Activated T-cell treated with anti-CD3 and anti-CD28 coated beads, Interleukin-2, amount 50 U/mL, for 24 hours (primary cell): ENCODE measurements at places on chromosomes 1 and 21.

- peak; percentile 80 for DNase-seq
Observed at GRCh38 chr1:24199291-24199900, 12.3 kb upstream of the IFNLR1 start.

DNA sequence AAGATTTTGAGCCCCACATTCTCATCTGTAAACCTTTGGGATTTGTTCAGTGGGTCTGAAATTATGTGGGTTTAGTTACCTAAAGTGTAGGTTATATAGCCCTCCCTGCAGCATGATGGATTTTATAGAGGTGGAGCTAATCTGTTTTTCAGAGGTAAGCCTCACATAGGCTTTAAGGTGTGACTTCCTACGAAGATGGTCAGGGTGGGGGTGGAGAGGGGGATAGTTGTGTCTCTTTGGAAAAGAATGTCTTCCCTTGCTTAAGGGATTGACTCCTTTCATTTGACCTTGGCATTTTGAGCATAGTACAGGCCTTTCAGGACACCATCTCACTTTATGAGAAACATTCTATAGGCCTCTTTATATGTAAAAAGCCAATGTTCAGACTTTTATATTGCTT is 3.4 kb downstream of the CACHD1 start:
- DNase-seq, result no peak

DNA sequence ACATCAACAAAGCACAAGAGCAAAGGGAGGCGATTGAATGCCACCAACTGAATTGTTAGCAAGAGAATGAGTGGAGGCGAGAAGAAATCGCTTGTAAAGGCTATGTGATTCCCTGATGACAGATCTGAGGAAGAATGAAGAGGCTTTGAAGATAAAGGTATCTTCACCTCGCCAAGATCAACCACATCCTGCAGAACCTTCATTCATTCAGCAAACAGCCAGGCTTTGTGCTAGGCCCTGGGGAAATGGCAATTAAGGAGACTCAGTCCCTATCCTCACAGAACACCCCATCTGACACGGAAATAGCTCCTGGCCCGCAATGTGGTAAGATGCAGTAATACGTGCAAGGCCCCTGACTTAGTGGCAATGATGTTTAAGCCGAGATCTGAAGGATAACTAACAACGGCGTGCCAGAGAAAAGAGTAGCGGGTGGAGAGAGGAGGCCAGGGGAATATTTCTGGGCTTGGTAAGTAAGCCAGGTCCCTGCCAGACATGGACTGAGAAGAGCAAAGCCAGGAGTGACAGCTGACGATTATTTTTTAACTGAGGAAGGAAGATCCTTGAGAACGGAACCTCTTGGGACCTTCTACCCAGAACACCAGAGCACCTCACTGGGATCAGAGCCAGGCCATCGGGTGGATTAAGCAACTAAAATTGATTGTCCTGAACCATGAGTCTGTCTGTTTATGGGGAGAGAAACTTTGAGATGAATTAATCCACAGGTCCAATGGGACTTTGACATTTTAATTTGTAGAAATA is 4.6 kb upstream of the VSIG8 start:
- no peak for DNase-seq

DNA sequence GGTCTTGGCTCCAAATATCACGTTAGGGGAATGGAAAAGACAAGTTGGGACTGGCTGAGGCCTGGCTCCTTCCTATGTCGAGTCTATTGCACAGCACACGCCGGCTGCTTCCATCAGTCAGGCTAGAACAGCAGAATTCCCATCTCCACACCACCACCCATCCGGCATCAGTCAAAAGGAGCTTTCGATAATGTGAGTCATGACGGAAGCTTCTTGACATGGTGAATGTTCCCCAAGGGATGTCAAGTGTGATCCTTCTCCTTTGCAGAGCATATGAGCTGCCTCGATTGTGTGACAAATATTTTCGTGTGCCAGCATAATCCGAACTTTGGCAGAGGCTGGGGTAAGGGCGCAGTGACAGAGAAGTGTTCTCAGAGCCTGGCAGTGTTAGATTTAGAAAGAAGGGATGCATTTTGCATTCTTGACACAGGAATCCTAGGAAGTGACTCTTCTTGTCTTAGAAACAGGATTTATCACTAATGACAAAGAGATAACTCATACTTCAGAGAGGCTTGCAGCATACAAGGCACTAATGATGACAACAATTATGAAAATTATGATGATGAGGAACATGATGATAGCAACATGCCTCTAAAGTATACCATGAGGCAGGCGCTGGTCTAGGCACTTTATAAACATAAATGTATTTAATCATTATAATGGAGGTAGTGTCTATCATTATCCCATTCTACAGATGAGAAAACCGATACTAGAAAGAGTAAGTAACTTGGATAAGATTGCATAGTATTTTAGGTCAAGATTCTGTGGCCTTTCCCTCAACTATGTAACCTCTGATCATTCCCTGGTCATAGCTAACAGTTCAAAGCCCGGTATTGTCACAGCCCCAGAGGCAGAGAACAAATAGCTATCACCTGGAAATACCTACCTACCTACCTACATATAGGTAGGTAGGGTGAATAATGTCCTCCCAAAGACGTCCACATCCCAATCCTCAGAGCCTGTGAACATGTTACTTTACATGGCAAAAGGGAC is 135.0 kb downstream of the KCNJ6 start:
- DNase-seq, result no peak

GRCh38 chr1:110113551-110113950 is 1.3 kb downstream of the UBL4B start:
- DNase-seq, result no peak

GRCh38 chr1:239237912-239238311 is 148.5 kb upstream of the CHRM3 start:
- DNase-seq, result no peak

DNA sequence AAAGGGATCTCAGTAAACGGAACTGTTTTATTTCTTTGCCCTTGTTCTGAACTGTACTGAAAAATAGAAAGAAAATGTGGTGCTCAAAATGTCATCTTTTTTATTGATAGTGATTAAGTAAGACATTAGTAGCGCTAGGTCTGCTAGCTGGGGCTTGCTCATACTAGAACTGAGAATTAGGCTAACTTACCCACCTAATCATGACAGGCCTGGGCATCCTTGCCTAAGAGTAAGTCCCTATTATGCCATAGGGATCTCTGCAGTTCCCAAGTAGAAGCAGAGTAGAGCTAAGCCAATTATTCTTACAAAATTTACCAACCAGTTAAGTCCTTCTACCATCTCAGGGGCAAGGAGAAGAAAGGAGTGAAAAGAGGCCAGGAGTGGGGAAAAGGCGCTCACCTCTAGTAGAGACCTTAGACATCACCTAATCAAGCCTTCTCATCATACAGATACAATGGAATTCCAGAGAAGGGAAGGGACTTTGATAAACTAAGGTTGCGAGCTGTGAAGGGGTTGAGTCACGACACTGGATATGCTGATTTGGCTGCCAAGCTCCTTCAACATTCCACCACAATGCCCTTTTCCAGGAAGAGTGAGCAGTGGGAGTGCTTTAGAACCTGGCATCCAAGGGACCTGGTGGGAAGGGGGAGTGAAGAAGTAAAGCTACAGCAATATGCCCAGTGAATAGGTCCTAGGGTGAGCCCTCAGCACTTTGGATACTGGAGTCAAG is 27.7 kb upstream of the RPTN start:
- DNase-seq, result no peak
